Cardiac muscle cell (in vitro differentiated cells and primary cell): ENCODE measurements at places on chromosomes 7 and 10.

GRCh38 chr10:75922435-75922834, 491.0 kb downstream of the LRMDA start:
- DNase-seq = peak; percentile 46

DNA sequence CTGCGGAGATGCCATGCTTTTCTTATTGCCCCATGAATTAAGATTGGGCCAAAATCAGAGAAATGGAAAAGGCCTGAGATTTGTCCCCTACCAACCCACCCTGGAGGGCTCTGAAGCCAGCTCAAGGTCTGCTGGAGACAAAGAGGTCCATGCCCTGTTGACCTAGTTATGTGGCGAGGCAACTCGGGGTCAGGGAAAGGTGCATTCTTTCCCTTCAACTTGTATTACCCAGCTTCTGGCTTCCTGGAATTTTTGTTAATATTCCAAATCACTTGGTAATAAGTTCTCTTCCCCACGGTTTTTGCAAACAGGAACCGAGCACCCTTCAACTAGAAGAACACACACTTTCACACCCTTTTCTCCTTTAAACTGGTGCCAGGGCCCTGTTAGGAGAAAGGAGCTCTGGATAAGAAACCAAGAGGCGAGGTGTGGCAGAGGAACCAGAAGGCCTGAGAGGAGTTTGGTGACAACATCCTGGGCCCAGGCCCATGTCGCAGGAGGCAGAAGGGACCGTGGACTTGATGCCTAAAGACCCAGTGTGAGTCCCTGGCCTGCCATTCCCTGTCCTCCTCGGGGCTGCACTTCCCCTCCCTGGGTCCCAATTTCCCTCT, 12.5 kb upstream of the SFRP5 start:
- no peak for DNase-seq

GRCh38 chr10:99532687-99533495, at the start of gene NKX2-3:
TSS of gene NKX2-3 (plus strand) at chr10:99532942. CDS start at chr10:99533132, 190 bp downstream.
- DNase-seq = peak; percentile 94

GRCh38 chr7:73623798-73624668, at the start of gene MLXIPL:
TSS of gene MLXIPL (minus strand) at chr7:73624522. CDS start at chr7:73624492, 30 bp downstream.
- DNase-seq = peak; percentile 94

- DNase-seq = no peak
Observed at GRCh38 chr7:150686030-150686631, 625 bp downstream of the GIMAP2 start.

DNA sequence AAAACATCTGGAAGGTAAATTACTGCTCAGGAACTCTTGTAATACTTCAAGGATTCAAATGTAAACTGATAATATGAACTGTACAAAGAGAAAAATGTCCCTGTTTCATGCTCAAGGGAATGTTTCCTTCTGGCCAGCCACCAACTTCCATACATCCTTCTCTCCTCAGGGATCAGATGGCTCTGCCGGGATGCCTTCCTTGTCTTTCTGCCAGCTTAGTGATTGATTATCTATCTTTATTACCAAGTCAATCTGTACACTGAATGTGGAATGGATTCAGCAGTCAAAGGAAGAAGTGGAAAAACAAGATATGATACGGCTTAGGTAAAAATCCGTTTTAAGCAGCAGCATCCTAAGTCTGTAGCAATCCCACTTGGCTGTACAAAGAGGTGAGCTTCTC, 178.3 kb downstream of the PTN start:
- DNase-seq = no peak

DNA sequence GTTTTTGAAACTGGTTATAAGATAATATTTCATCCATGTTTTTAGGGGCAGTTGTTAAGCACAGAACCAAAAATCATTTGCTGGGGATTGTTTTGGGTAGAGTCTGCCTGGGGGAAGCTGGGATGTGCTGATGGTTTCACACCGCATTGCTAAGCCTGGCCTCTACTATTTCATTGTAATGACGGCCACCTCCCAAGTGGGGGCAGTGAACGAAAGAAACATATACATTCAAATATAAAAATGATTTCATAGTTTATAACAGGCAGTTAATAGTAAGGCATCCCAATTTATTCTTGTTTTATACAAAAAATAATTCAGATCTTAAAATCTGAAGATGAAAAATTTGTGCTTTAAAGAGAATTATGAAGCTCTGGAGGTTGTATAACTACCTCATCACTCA, 750.8 kb downstream of the REEP3 start:
- DNase-seq = no peak

- DNase-seq = no peak
Observed at GRCh38 chr7:107068156-107068555, 23.7 kb downstream of the PRKAR2B start.

- DNase-seq = peak; percentile 55
Observed at GRCh38 chr10:96496281-96496925, 17.3 kb downstream of the TLL2 start.

DNA sequence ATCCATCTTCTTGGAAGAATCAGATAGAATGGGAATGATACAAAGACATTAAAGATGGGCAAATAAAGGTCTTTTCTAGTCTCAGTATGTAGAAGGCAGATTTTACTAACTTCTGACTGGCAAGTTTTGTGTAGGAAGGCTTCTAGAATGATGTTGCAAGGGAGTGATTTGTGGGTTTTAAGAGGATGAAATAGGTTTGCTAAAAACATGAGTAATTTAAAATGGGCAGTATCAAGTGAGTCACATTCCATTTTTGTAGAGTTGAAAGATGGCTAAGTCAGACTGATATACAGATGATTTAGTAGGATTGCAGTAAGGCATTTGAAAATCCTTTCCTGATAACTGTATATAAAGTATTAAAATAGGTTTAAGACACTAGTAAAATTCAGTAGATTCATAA, 777.4 kb downstream of the SORCS1 start:
- peak; percentile 52 for DNase-seq

- DNase-seq = no peak
Observed at GRCh38 chr10:97075961-97076525, 109.7 kb downstream of the SLIT1 start.

GRCh38 chr7:144668503-144668902, 167.3 kb downstream of the TPK1 start:
- DNase-seq = no peak

- DNase-seq = no peak
Observed at GRCh38 chr7:114264023-114264422, 150.6 kb upstream of the FOXP2 start.

GRCh38 chr7:13009517-13009916, 322.1 kb downstream of the ARL4A start:
- DNase-seq = no peak

DNA sequence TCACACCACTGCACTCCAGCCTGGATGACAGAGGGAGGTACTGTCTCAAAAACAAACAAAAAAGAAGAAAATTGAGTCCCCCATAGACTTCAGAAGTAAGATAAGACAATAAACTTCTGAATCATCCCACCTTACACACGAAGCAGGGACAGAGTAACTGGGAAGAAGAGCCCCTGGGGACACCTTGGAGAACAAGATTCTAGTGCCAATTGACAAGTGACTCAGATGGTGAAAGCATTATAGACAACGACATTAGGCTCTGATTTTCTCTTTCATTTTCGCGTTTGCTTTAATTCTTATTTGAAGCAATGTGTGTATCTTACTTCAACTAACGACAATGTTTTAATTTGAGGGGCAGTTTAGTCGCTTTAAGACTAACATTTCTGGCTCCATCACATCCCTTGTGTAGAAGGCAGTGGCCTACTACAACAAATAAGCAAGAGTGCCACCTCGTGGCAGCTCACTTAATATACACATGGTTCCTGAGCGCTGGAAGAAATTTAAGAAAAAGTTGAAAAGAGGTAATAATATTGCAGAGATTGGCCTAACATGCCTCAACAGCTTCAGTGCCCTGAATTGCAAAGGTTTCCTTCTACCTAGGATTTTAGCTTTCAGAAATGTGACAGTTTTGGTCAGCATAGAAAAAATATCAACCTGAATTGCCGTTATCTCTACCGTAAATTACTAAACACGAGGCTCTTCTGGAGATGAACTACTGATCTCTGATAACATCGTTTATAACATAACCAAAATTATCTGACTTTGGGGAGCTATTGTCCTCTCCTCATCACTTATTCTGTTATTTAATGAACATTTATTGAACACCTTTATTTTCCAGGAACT, 36.7 kb downstream of the ASNS start:
- DNase-seq = peak; percentile 76

DNA sequence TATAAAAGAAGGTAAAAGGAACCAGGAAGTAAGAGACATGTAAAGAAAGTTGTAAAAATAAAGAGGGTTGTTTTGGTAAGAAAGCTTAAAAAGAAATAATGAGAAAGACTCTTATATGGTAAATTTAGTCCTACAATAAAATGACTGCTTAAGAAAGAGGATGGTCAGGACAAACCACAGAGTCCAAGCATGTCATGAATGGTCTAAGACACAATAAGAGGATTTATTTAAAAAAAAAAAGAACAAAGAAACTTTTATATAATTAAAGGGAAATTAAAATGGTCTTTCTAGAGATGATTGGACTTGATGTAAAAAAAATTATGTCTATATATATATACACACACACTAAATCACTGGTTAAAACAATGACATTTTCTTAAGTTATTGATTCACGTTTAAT, 18.2 kb downstream of the ATAD1 start:
- no peak for DNase-seq
